Stimulated activated CD8-positive, alpha-beta memory T cell treated with anti-CD3 and anti-CD28 coated beads, Interleukin-2, amount 100 ng/mL, for 48 hours (primary cell): ENCODE measurements at places on chromosomes 5 and 9.
A peak's percentile ranks its signal among the peaks of the same experiment; 100 is the strongest.

DNA sequence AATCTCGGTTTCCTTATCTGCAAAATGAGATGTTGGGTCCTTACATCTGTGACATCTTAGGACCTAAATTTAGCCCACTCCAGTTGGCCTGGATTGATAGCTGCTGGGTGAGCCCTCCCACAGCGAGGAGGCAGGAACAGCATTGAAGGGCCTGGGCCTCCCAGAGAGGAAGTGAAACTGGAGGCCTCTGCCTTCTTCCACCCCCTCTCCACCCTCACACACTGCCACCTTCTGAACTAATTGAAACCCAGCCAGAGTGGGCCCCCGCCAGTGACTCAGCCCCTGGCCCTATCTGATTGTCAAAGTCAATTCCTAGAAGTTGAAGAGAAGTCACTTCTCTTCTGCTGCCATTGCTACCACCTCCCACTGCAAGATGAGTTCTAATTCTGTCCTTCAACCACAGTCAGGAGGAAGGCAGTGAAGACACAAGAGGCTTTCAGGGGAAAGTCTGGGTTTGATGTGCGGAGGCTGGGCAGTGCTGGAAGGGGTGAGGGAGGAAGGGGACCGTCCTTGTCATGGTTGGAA is 55.2 kb upstream of the NEK6 start:
- DNase-seq, result peak; percentile 82

- peak; percentile 75 for DNase-seq
Observed at GRCh38 chr9:131393622-131394463, at the start of gene PRRC2B. TSS of gene PRRC2B (plus strand) at chr9:131394086. CDS start at chr9:131430145, 36,059 bp downstream.

DNA sequence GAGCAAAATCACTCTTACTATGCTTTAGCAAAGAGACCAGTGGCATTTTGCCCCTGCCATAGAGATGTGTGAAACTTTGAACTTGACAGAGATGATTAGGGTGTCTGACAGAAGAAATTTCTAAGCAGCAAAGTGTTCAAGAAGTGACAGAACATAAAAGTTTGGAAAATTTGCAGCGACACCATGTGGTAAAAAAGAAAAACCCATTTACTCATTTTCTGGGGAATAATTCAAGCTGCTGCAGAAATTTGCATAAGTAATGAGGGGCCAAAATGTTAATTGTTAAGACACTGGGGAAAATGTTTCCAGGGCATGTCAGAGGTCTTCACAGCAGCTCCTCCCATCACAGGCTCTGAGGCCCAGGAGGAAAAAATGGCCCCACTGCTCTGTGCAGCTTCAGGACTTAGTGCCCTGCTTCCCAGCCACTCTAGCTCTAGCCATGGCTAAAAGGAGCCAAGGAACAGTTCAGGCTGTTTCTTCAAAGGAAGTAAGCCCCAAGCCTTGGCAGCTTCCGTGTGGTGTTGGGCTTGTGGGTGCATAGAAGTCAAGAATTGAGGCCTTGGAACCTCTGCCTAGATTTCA is 6.1 kb upstream of the AP3B1 start:
- DNase-seq, result no peak

GRCh38 chr5:68093455-68094159 is 121.9 kb upstream of the PIK3R1 start:
- no peak for DNase-seq

DNA sequence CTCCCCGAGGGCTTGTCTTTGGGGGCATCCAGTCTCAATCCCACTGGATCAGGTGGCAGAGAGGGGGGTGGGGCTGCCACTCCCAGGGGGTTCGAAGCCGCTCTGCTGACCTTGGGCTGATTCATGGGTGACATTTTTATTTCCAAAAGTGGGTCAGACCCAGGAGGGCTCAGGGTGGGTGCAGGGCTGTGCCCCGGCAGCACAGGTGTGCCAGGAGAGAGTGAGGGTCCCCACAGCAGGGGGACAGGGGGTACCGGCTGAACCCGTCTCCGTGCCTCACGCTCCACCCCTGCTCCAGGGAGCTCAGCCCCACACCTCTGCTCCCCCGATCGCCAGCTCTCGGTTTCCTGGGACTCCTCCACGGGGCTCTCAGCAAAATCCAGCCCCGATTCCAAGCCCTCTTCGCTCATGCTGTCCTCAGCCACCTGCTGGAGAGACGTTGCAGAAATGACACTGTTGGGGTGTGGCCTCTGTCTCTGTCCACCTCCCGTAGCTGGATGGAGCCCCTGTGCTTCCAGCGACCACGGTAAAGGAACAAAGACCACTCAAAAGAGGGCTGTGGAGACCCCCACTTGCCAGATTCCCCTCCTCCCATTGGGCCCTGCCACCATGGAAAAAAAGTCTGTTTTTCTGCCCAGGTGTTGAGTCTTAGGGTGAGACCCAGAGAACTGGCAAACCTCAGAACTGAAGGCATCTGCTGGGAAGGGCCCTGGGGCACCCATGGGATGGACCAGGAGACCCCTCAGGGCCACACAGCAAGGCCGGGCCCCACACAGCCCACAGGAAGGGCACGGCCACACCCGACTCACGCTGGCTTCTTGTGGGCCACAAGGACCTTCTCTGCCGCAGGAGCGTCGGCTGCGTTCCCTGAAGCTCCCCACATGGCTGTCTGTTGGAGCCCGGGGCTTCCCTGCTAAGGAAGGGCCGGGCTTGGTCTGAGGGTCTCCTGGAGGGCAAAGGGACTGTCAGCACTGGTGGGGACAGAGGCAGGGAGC is 10.6 kb upstream of the QSOX2 start:
- no peak for DNase-seq

GRCh38 chr5:82663225-82663624 is 385.1 kb upstream of the RPS23 start:
- no peak for DNase-seq
